ENCODE measurements at places on chromosomes 1 and 21.

DNA sequence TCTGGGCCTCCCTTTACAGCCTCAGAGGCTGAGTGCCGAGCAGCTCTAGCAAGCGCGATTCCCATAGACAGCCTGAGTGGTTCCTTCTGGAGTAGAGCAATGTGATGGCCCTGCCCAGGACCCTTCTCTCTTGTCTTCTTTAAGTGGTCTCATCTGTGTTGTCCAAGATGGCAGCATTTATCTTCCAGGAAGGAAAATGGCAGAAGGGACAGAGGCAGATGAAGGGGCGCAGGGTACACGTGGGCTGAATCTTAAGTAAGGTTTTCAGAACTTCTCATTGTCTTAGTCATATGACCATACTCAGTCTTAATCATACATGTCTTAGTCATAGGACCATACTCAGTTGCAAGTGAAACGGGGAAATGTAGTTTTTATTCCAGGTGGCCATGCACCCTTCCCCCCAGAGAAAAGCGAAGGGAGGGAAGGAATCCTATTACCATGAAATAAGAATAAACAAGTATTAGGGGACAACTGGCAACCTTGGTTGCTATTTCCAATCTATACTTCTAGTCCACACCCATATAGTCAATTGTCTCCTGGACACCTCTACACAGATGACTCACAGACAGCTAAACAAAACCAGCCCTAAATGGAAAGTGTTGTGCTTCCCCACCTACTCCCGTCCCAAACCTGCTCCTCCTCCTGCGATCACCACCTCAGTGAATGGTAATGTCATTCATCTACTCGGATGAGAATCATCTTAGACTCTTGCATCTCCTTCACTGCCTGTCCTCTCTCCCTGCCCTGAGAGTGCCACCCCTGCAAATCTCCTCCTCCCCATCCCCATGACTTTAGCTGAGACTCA lies 13.3 kb downstream of the OVAAL start:
- no peak for DNase-seq

DNA sequence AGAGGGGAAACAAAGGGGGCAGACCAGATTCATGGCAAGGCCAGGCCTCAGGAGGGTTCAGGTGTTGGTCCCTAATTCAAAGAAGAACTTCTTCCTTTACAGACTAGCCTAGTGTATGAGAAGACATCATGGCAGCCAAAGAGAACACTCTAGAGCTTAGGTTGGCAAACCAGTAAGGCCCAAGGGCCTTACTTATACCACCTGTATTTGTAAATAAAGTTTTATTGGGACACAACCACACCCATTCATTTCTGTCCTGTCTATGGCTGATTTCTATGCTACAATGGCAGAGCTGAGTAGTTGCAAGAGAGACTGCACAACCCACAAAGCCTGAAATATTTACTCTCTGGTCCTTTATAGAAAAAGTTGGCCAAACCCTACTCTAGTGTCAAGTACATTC lies 42.3 kb downstream of the SSBP3 start:
- DNase-seq = no peak

DNA sequence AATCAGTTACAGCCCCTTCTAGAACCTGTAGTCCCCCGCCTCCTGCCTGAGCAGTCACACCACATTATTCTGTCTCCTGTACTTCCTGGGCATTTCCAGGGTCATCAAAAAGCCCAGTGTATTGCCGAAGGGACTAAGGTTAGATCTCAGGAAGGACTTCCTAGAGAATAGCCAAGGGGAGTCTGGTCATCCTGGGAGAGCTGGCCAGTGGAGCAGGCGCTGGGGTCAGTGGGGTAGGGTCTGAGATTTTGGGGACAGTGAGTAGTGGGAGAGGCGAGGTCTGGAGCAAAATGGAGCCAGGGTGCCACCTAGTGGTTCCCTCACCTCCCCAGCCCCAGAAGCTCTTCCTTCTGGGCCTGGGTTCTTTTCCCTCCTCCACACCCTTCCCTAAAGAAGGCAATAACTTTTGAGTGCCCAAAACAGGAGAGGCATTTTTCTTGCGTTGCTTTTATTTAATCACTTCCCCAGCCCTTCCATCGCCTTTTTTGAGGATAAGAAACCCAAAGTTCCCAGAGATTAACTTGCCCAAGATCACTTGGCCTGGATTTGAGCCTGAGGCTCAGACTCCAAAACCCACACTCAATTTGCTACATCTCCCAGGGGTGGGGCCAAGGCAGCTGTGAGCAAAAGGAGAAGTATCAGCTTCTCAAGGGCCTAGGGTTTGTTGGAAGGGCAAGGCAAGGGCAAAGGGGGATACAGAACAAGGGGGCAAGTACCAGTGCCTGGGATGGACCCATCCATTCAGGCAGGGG lies 7.3 kb upstream of the PMVK start:
- peak; percentile 76 for DNase-seq

- DNase-seq = no peak
Observed at GRCh38 chr1:113792471-113792870, 19.8 kb downstream of the RSBN1 start.

- DNase-seq = no peak
Observed at GRCh38 chr1:6331543-6332273, 61.9 kb downstream of the ACOT7 start.

GRCh38 chr1:217053676-217054075 lies 330.4 kb upstream of the ESRRG start:
- no peak for DNase-seq

DNA sequence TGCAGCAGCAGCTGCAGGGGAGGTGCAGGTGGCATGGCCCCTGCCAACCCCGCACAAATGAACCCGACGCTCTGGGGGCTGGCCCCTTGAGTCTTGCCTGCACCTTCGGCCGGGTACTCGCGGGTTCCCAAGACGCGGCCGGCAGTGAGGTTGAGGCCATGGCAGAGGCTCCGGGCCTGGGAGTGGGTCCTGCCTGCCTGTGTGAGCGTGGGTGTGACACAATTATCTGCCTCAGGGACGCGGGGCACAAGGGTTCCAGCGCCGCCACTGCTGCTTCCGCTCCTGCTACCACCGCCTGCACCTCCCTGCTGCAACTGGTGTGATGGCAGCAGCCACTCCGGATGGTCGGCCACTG lies 20.9 kb upstream of the TGFB2 start:
- no peak for DNase-seq

DNA sequence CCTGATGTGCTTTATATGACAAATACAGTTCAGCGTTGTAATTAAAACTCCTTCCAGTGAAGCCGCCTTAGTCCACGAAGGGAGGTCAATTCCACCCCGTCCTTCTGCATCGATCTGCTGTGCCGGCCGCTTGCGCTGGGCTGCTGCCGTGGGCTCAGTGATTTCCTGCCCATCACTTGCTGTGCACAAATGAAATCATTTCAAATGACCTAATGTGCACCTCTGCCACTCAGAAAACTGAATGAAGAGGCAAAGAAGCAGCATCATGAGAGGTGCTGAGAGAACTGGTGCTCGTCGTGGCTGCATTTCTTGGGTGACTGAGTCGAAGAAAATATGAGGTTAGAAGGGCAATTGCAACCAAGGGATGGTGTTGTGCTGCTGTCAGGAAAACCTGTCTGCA lies 144.3 kb upstream of the SYT6 start:
- no peak for DNase-seq

- DNase-seq = no peak
Observed at GRCh38 chr1:176384841-176385240, 78.1 kb upstream of the PAPPA2 start.

DNA sequence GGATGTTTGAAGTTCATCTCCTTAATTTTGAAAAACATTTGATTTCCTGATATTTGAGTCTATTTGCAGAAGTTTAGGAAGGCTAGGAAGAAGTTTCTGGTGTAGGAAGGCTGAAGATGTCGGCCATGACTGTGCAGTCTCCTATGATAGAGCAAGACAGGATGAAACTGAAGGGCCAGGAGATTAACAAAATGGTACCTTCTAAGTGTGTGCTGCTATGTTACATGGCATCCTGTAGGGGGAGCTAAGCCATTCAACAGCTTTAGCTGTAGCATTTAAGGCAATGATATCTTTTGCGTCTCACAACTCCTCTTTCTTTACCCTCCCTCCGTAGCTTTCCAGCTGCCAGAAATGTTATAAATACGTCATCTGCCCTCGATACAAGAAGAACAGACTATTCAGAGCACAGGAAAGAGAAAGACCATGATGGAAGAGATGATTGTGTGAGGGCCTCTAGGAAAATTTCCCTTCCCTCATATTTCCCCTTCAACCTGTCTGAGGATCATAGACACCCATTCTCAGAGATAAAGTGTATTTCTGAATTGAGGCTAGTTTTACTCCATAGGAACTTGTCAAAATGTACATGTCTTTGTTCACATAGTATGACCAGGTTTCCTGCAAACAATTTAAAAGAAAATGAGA lies 61.1 kb downstream of the XCL1 start:
- no peak for DNase-seq

GRCh38 chr1:233473549-233474204 lies 140.2 kb upstream of the KCNK1 start:
- no peak for DNase-seq

- DNase-seq = peak; percentile 84
Observed at GRCh38 chr1:89762779-89763648, 57.8 kb upstream of the LRRC8D start.
